ENCODE measurements at places on chromosomes 2 and 18.
A peak's percentile ranks its signal among the peaks of the same experiment; 100 is the strongest.

DNA sequence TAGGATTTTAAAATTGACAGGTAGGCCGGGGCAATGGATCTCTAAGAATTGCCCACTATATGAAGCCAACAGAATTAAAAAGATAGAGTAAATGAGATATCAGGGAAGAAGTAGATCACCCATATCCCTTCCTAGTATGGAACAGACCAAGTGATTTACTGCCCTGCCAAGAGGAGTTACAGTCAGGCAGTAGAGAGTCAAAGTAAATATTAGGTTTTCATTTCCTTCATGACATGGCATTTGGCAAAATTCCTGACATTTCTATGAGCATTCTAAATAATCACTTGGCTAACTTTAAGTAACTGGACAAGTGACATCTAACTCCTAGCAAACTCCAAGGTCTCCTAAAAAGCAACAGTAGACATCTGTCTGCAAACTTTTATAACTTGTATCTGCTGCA is 33.5 kb downstream of the GALNT5 start:
- DNase-seq = no peak

DNA sequence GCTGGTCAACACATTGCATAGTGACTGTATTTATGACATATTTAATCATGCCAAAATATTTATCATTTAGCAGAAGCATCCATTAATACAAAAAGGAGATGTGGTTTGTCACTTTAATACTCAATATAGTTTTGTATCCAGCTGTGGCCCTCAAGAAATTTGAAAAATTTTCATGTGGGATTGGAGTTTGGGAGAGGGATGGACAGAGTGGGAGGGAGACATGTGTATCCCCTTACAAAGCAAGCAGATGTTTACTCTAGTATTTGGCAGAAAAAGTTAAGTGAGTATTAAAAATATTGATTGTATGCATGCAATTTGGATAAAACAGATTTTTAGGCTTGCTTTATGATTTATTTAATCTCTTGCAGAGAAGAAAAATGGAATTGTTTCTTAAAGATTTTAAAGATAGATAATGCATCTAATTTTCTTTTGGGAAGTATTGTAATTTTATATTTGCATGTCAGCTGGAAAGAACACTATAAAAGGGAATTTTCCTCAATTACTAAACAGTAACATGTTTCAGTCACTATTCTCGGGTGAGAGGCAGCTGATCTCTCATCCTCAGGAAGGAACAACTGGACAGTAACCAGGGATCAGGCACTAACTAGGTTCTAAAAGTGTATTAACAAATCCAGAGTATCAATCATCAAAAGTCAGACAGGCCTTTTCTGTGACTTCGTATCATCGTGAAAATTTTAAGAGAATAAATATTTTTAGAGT is 1184.7 kb upstream of the NXPH2 start:
- DNase-seq = no peak

DNA sequence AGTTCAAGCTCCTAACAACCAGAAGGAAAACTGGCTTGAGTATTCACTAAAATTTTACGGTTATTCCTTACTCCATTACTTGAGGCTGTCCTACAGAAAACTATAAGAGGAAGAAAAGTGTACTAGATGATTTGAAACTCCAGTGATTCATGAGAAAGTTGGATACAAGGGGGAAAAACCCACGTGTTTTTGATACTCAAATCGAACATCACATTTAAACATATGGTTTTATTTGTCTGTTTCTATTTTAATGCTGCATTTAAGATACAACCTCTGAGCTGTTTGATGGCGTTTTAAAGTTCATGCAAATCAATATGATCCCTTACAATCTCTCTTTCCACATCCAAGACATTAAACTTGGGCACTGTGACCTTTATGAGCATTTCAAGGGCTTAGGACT is 125.1 kb upstream of the LMAN1 start:
- no peak for DNase-seq

DNA sequence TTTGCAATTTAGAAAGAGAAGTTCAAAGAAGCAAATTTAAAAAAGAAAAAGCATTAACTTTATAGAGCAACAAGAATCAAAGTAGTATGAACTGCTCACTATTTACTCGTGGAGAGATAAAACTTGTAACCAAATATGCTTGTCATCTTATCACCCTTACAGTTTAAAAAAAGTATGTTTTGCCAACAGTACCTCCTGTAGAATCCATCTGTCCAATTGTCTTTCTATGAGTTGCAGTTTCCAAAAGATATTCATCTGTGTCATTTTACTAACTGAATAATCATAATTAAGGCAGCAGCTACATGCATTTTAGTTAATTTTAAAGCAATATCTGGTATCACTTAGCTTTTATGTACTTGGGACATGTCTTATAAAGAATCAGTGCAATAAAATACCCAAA is 1112.3 kb downstream of the DSC3 start:
- DNase-seq = no peak

- DNase-seq = no peak
These were observed 33.0 kb downstream of the ADI1 start for GRCh38 chr2:3486047-3487027.

DNA sequence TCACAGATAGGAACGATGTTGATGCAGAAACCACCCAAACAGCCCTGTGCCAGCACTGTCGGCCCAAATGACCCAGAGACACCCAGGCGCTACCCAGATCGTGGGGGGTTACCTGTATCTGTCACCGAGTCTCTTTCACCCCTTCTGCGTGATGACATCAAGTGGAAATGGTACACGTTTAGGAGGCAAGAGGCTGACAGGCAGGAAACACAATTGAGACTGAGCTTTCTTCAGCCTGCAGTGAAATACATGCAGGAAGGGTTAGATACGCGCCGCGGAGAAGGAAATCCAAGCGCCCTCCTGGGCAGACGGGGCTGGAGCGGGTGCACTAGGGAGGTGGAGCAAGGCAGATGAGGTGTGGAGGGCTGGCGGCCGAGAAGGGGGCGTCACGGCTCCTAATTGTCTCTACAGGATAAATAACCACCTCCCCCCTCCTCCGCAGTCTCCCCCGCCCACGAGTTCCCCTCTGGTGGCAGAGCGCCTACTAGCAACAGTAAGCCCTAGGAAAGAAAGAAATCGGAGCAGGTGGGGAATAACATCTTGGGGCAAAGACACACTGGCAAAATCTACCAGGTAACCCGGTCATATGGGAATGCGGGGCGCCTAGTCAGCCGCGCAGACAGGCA is at the start of gene RNF152:
Gene RNF152, minus strand, starts transcription at position 325 of the 626 bp plus-strand sequence. CDS start 76,544 bp downstream, outside the sequence.
- peak; percentile 38 for DNase-seq

- DNase-seq = no peak
These were observed 227.3 kb upstream of the RAB12 start for GRCh38 chr18:8381821-8382459.

GRCh38 chr18:13364721-13365205 is 146.2 kb downstream of the LDLRAD4 start:
- DNase-seq = no peak

DNA sequence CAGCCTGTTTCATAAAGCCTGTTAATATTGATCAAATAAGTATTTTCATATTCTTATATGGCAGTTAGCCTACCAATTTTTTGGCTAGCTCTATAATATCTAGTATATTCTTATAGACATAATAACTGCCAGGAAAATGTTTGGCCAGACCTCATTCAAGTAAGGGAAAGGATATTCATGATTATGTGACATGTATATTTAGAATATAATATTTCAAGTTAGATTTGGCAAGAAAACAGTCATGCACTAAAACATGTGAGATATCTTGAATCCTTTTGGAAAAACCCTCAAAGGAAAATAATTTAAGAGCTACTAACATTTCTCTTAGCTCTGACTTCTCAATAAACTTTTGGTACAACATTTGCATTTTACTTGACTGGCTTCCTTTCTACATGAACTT is 694.1 kb downstream of the PLCL1 start:
- DNase-seq = no peak

- no peak for DNase-seq
These were observed 31.3 kb downstream of the HJURP start for GRCh38 chr2:233822781-233823730.

DNA sequence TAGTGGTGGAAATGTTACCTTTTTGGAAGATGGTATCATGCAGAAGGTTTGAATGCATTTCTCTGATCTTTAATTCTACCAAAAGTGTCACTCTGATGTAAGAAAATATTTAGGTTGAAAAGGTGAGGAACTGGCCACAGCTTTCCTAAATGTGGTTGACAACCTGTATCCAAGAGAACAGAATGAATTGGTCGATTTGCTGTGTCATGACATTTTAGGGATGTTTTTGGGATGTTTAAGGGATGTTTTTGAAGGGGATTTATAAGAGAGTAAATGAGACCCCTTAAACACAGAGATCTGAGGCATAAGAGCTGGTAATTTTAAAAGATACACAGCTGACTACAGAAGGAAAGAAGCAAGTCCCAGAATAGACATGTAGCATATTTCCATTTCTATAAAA is 270.8 kb upstream of the EPAS1 start:
- no peak for DNase-seq

DNA sequence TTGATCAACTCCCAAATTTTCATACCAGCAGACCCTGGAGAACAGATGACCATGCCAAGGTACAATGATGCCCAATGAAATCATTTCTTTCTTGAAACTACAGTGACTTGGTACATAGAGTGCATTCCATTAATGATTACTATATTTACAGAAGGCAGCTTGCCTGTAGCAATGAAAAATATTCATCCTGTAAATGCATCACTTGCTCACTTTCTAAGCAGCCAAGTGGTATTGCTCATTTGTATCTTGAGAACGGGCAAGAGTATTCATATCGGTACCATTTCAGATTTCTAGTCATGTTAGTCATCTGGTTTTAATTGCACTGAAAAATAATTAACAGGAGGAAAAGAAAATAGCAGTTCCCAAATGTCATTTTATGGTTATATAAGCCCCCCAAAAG is 59.6 kb downstream of the VIL1 start:
- DNase-seq = no peak

- no peak for DNase-seq
These were observed 7.1 kb downstream of the PPP1R1C start for GRCh38 chr2:181992776-181993175.

GRCh38 chr2:225317186-225317585 is 82.3 kb upstream of the NYAP2 start:
- no peak for DNase-seq

GRCh38 chr2:102473020-102473419 is at the start of gene SLC9A4:
TSS of gene SLC9A4 (plus strand) at chr2:102473226. CDS start at chr2:102473760, 534 bp downstream.
- DNase-seq = peak; percentile 62

GRCh38 chr2:237718277-237718634 is 80.3 kb upstream of the RBM44 start:
- DNase-seq = no peak

GRCh38 chr2:96795076-96795475 is 21.0 kb upstream of the CNNM3 start:
- DNase-seq = no peak

DNA sequence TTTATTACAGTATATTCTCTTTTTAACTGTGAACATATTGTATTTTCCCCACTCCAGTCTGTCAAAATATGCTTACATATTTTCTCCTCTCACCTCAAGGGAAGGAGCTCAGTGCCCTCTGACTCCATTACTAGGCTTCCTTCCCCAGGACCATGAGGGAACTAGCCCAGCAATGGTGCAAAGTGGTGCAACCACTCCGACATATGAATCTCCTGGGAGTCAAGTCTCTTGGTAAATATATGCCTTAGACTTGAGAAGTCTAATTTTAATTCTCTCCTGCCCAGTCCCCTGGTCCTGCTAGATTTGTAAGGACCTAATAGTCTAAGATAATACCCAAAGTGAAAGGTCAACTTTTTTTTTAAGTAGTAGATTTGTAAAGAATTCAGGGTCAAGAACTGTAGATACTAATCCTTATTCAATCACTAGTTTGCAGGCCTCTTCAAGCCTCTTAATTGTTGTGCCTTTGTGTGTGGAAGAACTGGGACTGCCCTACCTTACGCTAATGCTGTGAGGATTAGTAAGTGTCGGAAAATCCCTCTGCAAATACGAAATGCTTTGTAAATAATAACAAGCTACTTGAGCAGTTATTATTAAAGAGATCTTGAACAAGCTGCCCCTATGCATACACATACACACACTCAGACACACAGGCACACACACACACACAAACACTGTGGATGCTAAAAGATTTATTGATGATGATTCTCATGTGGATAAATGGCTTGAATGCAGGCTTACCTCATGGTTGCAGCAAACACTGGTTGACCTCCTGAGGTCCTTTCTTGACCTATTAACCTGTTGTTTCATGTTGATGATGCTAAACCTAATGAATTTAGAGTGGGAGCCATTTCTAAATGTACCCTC is 251.2 kb upstream of the PARD3B start:
- DNase-seq = no peak

- peak; percentile 36 for DNase-seq
These were observed 9.3 kb downstream of the NCK2 start for GRCh38 chr2:105754011-105754410.

- DNase-seq = peak; percentile 42
These were observed 47.2 kb upstream of the ZNG1B start for GRCh38 chr2:113390124-113390849.

- no peak for DNase-seq
These were observed 131.6 kb downstream of the CDH2 start for GRCh38 chr18:28045176-28045810.

DNA sequence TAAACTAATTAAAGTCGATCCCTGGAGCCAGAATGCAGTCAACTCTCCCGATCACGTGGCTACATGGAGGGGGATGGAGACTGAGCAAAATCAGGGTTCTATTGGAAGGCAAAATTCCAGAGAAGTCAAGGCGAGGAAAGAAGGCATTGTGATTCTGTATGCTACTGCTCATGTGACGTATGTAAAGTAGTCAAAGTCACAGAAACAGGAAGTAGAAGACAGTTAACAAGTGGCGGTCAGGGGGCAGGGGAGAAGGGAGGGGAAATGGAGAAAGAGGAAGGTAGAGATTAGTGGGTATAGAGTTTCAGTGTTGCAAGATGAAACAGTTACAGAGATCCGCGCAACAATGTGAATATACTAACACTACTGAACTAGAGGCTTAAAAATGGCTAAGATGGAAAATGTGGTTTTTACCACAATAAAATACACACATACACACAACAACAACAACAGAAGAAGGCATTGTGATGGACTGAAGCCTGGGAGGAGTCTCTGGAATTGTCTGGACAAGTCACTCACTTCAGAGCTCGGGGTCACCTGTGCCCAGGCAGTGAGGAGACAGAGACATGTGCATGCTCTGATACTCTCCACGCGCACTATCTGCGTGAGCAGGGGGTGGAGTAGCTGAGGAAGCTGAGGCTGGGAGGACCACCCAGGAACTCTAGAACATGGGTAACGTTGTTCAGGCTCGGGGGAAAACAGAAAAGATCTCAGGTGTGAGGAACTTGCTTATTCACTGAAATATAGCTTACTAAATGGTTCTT is 89.9 kb upstream of the CDCA7 start:
- no peak for DNase-seq

DNA sequence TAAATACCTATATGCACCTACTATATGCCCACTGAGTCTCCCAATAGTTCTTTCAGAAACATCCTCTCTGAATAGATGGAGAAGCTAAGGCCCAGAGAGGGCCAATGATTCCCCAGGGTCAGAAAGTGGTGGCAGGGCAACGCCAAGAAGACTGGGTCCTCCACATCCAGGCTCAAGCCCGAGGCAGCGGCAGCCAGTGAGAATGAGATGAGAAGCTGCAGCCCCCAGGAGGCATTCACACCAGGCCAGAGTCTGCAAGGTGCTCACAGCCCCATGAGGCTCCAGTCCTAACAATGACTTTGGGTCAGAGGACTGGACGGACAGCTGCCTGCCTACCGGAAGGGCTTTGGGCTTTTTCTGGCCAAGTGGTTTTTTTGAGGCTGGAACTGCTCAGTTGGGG is 3.5 kb downstream of the TEX261 start:
- no peak for DNase-seq
